ENCODE measurements at places on chromosomes 3 and 15. TPM values are rescaled to one million over a fixed set of nuclear protein-coding genes. Genes with fewer than 3 reads are reported as not detected.

Gene SCN5A
- total RNA-seq: 0.16 TPM

Gene C15orf62
- 0.32 TPM for total RNA-seq

Gene TCF12
- total RNA-seq: 446 TPM

Gene CNTN4
- total RNA-seq: 17.6 TPM

Gene SLC7A14
- 0.48 TPM for total RNA-seq

Gene ARPP21
- total RNA-seq: not detected

Gene C3orf33
- total RNA-seq: not detected

Gene LZTFL1
- total RNA-seq: 10.3 TPM

Gene HYAL1
- total RNA-seq: 13.8 TPM

- peak; percentile 87 for DNase-seq
Measured at GRCh38 chr3:32502118-32502945, at the start of gene CMTM6. Gene CMTM6, minus strand, starts transcription at chr3:32502852. Its CDS starts 107 bp downstream, at chr3:32502745.

DNA sequence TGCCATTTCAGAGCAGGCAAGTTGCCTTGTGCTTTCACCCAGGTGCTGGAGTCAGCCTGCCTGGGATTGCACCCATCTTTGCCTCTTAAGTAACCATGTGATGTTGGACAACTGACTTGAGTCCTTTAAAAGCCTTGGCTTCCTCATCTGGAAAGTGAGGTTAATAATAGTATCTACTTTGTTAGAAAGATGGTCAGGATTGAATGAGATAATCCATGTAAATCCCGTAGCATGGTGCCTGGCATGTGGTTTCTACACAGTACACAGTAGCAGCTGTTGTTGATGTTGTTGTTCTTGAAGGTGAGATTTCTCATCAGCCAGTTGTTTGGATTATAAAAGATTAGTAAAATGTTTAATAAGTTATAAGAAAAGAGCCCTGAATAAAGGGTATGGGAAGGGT, 48.8 kb downstream of the PSMD6 start:
- DNase-seq: no peak

GRCh38 chr3:50138266-50139200, 16.6 kb upstream of the SEMA3F start:
- DNase-seq: no peak

- DNase-seq: no peak
Measured at GRCh38 chr15:66681395-66681794, 20.6 kb upstream of the SMAD6 start.

- no peak for DNase-seq
Measured at GRCh38 chr3:115340586-115340985, 193.5 kb upstream of the ZBTB20 start.

DNA sequence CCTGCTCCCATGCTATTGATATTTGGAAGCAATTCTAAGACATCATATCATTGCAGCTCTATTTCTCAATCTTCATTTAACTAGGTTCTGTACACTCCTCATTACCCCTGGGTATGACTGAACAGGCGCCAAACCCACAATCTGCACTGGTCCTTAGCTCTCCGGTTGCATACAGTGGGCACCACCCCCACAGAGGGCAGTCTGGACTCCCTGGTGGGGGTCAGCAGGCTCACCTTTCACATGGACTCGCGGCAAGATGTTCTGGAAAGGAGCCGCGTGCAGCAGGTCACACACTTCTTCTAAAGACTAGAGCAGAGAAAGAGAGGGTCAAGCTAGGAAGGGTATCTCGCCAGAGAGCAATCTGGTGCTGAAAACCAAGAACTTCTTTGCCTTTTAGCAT, 36.5 kb downstream of the NIPA2 start:
- no peak for DNase-seq

DNA sequence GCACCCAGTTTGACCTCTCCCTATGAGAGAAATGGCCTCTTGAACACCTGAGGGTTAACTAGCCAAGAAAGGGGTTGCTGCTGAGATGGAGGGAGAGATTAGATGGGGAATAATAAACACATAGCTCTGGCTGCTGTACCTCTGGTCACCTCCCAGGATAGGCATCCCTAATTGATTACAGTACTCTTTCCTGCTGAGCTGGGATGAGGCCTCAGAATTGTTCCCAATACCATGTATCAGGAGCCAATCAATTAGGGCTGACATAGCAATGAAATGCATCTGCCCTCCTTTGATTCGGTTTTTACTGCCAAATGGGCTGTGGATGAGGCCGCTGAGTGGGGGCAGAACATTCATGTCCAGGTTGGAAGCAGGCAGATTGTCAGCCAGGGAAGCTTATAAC, 339.4 kb upstream of the SLCO3A1 start:
- no peak for DNase-seq

- DNase-seq: no peak
Measured at GRCh38 chr3:42052132-42052483, 39.0 kb upstream of the TRAK1 start.

DNA sequence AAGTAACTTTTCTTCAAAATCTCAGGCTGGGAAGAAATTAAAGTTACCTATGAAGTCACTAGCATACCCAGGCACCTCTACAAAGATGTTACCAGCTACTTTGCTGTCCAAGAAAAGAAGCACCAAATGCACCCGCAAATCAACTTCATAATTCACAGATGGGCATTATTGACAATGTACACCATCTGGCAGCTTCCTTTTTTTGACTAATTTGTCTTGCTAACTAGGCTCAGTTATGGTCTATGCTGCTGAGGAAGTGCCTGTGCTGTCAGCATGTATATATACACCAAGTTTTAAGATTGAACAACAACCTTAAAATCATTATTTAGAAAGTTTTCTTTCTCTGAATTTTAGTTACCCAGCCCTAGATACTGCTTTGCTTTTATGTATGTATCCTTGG, 93.8 kb downstream of the NSUN3 start:
- no peak for DNase-seq

DNA sequence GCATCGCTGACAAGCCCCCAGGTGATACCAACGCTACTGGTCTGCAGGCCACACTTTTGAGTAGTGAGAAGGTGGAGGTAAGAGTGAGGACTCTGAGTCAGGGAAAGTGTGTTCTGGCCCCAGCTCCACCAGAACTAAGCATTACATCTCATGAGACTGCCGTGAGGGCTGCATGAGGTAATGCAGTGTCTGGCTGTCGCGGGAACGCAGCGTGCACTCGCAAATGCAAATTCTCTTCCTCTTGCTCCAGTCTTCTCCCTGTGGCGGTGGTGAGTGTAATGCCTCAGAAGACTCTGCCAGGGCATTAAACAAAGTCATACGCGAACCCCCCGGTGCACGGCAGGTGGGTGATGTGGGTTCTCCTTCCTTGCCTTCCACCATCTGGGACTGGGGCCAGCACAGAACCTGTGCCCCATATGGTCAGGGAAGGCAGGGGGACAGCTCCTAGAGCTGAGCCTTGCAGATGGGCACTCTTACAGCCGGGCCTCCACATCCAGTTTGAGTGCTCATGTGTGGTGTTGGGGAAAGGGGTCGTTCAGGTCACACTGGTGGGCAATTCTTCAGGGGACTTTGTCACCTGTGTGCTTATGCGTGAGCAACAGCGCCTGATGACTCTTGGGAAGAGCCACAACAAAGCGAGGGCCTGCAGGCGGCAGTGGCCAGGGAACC, 175.8 kb downstream of the XXYLT1 start:
- peak; percentile 49 for DNase-seq

GRCh38 chr15:81643771-81644170, 269.8 kb upstream of the TMC3 start:
- no peak for DNase-seq

GRCh38 chr3:153835540-153835939, 285.6 kb upstream of the ARHGEF26 start:
- DNase-seq: no peak

DNA sequence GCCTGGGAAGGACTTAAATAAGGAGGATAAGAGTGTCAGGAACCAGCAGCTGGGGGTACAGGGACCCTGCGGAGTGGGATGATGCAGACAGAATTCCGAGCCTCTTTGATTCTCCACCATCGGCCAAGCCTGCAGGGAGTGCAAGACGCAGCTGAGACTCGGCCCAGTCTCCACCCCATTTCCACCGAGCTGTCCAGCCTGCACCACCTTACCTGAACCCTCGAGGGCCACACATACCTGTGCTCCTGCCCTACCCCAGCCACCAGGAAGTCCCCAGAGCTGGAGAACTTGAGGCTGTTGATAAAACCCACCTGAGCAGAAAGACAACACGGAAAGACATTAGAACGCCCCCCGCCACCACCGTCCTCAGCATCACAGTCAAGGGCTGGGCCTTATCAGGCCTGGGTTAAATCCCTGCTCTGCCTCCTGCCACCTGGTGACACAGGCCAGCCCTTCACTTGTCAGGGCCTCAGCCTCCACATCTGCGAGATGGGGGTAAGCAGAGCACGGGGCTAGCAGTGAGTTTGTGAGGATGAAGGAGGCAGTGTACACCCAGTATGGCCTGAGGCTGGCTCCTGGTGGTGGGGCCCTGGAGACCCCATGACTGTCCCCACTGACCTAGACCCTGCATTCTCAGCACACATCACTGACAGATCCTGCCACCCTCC, 8.1 kb downstream of the RRP9 start:
- no peak for DNase-seq

DNA sequence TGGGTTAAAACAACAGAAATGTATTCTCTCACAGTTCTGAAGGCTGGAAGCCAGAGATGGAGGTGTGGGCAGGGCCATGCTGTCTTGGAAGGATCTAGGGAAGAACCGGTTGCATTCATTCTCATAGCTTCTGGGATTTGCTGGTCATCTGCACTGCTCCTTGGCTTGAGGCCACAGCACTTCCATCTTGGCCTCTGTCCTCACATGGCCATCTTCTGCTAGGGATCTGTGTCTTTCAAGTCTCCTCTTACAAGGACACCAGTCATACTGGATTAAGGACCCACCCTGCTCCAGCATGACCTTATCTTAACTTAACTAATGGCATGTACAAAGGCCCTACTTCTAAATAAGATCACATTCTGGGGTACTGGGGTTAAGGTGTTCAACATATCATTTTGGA, 47.7 kb downstream of the RPLP1 start:
- DNase-seq: no peak

DNA sequence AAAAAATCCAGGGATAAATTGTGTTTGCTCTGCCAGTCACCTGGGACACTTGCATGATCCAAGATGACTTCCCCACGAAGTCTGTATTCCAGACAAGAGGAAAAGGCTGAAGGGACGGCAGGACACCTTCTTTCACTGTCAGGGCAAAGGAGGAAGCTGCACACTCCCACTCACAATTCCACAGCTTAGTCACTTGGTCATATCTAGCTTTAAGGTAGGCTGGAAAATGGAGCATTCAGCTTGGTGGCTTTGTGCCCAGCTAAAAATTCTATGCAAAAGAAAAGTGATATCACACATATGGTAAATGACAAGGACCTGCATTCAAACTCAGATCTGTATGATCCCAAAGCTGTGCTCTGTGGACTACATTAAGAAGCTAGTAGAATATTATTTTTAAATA, 109.2 kb upstream of the TPM1 start:
- no peak for DNase-seq

- peak; percentile 72 for DNase-seq
Measured at GRCh38 chr3:14461748-14462324, 59.4 kb downstream of the SLC6A6 start.

- DNase-seq: no peak
Measured at GRCh38 chr3:125125821-125126245, 70.0 kb upstream of the HEG1 start.

- DNase-seq: no peak
Measured at GRCh38 chr3:177441813-177442646, 244.7 kb upstream of the TBL1XR1 start.

DNA sequence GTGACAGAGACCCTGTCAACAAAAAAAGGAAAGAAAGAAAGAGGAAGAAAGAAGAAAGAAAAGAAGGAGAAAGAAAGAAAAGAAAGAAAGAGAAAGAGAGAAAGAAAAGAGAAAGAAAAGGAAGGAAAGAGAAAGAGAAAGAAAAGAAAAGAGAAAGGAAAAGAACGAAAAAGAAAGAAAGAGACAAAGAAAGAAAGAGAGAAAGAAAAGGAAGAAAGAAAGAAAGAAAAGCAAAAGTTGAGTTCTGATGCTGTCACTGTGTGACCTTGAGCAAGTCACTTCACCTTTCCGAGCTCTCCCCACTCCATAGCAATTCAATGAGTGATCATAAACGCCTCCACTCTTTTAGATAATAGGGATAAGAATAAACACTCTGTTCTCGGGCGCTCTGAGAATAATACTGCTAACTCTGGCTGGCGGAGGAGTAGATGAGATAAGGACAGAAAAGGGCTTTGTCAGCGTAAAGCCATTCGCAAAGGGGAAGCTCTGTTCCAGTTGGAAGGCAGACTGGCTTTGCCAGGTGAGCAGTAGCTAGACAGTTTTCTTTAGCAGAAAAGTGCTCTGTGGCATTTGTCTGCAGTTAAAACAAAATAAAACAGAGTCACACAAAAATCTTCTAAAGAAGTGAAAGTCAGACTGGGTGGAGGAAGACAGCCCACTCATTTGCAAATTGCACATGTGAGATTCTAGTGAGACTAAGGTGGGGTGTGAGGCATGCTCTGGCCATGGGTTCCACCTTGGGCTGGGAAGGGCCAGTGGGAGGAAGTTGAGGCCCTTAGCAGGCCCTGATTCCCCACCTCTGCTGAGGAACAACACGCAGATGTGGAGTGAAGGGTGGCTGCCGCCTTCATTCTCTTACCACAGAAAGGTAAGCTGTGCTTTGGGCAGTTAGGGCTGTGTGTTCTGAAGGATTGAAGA, 9.6 kb upstream of the FLNB start:
- DNase-seq: peak; percentile 50
